ENCODE measurements at places on chromosomes 7 and 10. TPM values are rescaled to one million over a fixed set of nuclear protein-coding genes. Genes with fewer than 3 reads are reported as not detected.

- no peak for DNase-seq
These were observed 3.1 kb upstream of the SMNDC1 start for GRCh38 chr10:110307805-110308204.

DNA sequence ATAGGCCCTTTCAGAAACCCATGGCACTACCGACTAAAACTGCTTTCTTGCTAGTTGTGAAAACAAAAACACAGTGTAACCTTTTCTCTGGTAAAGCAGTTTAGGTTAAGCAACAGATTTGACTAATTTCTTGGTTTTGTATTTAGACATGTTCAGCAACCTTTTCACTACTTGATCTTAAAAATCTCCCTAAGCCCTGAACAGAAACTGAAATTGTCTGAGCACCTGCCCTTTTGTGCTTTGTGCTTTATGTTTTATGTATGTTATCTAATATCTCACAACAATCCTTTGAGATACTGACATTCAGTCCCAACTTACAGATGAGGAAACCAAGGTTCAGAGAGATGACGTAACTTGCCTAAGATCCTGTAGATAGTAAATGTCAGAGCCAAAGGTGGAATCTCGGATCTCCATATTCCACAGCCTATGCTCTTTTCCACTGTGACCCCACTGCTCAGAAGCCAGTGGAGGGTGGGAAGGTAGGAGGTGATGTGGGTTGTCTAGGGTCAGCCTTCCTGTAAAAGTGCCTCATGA lies 146.6 kb downstream of the LCOR start:
- DNase-seq = no peak

DNA sequence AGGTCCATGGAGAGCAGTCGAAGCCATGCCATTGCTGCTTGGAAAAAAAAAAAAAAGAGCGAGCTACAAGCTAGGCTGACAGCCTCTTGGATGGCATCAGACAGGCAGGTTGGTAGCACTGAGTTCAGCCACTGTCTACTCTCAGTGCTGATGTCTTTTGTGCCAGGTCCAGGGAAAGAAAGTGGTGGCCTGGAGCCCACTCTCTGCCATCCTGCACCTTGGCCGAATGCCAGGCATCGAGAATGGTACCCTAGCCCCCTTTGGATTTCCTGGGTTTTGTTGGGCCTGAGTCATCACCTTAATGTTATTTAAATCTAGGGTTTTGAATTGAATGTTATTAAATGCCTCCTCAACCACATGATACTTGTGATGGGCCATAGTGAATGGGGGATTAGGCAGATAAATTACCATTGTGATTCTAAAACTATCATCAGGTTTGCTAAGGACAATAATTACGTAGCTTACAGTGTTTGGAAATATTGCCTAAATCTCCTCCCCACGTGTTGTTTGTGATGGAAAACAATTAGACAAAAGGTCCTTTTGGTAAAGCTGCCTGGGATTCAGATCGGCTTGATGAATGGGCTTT lies 195.7 kb upstream of the GPR26 start:
- DNase-seq = no peak

GRCh38 chr10:53434413-53434812 lies 661.8 kb upstream of the MBL2 start:
- DNase-seq = no peak

DNA sequence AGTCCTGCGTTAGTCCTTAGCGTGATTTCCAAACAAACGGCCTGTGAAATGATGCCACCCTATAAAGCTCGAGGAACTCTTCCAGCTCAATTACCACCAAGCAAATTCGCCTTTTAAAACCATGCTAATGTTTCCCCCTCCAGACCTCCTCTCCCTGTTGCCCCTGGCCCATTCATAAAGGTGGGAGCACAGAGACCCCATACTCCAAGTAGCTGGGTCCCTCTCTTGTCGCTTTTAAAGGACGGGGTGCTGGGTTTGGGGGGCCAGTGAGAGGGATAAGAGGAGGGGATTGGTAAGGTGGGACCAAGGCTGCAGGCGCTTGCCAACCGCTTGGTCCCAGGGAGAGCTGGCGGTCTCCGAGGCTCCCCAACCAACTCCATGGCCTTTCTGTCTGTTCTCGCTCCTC lies 1.2 kb downstream of the HMX2 start:
- no peak for DNase-seq

GRCh38 chr10:7561985-7562384 lies 104.8 kb downstream of the ITIH5 start:
- DNase-seq = no peak

DNA sequence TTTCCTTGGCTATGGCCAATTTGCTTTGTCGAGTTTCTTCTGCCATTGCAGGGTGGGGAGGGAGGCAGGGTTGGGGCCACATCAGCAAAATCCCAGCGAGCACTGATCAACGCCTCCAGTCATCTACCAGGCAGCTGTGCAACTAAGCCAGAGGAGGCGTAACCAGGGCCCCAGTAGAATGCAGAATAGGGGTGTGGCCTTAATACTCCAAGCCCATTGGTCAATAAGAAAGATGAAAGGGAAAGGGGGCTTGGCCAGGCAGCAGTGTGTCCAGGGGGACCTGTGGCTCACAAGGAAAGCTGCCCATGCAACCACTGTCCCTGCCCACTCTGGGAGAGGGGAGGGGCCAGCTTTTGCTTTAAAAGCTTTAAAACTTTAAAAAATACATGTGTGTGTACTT lies 21.5 kb upstream of the GGCT start:
- DNase-seq = no peak

TAC1 gene
- not detected for total RNA-seq

ERV3-1 gene
- 36.4 TPM for total RNA-seq

GRM3 gene
- not detected for total RNA-seq

GRM8 gene
- 1.8 TPM for total RNA-seq
